ENCODE measurements at places on chromosomes 16 and 17.
A peak's percentile ranks its signal among the peaks of the same experiment; 100 is the strongest.

DNA sequence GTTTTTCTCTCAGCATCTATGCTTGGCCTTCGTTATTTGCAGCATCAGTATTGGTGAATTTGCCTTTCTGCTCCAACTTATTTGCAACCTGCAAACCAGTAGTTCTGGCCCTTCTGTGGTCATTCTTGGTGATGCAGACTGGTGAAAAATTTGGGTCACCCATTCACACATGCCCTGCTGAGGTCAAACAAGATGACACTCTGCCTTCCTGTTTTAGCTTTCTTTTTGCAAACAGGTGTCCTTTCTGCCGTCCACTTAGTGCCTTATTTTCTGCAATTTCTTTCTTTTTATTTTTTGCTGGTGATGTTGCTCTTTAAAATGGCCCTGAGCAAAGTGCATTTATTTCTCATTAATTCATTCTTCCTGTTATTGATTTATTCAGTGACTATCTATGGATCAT is 31.3 kb downstream of the PLCG2 start:
- DNase-seq: no peak

DNA sequence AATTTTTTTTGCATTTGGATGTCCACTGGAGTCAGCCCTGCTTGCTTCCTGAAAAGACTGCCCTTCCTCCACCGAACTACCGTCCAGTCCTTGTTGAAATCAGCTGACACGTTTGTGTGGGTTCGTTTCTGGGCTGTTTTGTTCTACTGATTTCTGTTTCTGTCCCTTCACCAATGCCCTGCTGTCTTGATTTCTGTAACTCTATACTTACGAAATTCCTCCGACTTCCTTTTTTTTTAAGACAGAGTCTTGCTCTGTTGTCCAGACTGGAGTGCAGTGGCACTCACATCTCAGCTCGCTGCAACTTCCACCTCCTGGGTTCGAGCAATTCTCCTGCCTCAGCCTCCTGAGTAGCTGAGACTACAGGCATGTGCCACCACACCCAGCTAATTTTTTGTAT is 8.4 kb upstream of the GAA start:
- DNase-seq: no peak

DNA sequence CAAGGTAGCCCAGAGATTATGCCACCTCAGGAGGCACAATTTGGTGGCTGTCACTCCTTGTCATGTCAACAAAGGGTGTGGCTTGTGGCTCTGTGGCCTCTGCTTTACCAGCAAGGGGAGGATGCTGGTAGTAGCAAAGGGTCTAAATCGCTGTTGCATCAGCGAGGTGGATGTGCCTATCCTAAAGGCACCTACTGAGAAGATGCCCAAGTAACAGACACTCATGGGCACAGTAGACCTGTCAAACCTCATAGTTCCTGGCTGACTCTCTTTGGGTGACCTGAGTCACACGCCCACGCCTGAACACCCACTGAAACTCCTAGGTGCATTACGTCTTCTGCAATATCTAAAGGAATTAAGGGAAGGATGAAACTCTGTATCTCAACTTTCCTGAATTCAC is 139.5 kb downstream of the PRKCB start:
- no peak for DNase-seq

DNA sequence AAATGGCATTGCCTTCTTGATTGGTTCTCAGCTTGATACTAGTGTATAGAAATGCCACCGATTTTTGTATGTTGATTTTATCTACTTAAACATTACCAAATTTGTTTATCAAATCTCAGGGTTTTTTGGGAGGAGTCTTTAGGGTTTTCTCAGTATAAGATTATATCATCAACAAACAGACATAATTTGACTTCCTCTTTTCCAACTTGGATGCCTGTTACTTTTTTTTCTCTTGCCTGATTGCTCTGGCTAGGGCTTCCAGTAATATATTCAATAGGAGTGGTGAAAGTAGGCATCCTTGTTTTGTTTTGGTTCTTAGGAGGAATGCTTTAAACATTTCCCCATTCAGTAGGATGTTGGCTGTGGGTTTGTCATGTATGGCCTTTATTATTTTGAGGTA is 29.1 kb downstream of the EFCAB13 start:
- DNase-seq: no peak

GRCh38 chr16:11349599-11350276 is 4.5 kb downstream of the RMI2 start:
- DNase-seq: no peak

- DNase-seq: peak; percentile 93
These were observed 93.4 kb upstream of the TNRC6A start for GRCh38 chr16:24635900-24636610.

DNA sequence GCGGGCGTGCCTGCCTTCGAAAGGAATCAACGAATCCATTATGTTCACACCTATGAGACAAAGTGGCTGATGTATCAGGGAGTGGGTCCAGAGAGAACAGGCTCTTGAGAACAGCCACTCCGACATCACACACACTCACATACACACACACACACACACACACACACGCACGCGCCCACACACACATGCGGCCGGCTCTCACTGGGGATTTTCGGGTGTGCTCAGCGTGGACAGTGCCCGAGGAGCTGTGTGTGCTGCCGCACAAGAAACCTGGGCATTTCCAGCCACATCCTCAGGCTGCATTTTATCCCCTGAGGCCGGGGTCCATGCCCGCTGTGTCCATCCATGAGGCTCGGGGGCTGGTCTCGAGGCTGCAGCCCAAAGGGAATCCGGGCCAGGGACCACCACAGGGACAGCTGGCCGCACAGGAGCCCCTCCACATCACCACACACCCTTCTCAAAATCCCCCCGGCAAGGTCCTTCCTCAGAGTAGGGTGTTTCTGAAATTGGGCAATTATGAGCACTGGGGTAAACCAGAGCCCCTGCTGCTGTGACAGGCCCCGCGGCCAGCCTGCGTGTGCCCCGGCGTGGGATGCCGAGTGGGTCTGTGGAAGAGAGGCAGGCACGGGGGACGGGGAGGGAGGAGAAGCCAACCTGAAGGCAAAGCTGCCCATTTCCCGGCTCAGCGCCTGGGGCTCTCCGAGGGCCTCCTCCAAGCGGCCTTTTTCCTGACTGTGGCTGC is 24.8 kb downstream of the MRM3 start:
- DNase-seq: no peak

GRCh38 chr16:54173490-54173889 is 113.1 kb downstream of the IRX3 start:
- DNase-seq: no peak

- no peak for DNase-seq
These were observed 19.4 kb downstream of the CDYL2 start for GRCh38 chr16:80784951-80785350.

- no peak for DNase-seq
These were observed 84.9 kb downstream of the RTN4RL1 start for GRCh38 chr17:1939981-1940809.

DNA sequence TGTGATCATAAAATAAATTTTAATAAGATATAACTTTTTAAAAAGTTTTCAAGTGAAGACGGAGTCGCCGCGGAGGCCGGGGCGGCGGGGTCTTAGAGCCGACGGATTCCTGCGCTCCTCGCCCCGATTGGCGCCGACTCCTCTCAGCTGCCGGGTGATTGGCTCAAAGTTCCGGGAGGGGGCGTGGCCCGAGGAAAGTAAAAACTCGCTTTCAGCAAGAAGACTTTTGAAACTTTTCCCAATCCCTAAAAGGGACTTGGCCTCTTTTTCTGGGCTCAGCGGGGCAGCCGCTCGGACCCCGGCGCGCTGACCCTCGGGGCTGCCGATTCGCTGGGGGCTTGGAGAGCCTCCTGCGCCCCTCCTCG is at the start of gene FOXC2:
Gene FOXC2 (plus strand): TSS at position 229 of the 365 bp plus-strand sequence. CDS start 507 bp downstream, outside the sequence.
- DNase-seq: peak; percentile 94

GRCh38 chr17:39283896-39284295 is 58.2 kb upstream of the STAC2 start:
- DNase-seq: peak; percentile 17

DNA sequence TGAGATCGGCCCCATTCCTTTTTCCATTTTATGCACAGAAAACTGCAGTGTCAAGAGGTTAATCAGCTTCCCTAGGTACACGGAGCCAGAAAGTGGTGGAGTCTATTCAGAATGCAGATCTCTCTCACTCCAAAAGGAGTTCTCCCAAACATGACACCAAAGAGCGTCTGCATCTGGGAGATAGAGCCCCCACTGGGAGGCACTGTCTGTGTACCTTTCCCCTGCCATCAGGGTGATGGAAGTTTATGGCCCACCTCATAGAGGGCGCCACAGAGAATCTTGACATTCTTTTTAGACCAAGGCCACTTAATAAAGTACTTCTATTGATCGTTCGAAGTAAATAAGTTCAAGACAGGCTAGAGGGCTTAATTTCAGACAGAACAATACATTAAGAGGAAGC is 493.7 kb upstream of the ERCC4 start:
- no peak for DNase-seq

GRCh38 chr16:76157629-76158028 is 119.6 kb upstream of the CNTNAP4 start:
- DNase-seq: no peak

DNA sequence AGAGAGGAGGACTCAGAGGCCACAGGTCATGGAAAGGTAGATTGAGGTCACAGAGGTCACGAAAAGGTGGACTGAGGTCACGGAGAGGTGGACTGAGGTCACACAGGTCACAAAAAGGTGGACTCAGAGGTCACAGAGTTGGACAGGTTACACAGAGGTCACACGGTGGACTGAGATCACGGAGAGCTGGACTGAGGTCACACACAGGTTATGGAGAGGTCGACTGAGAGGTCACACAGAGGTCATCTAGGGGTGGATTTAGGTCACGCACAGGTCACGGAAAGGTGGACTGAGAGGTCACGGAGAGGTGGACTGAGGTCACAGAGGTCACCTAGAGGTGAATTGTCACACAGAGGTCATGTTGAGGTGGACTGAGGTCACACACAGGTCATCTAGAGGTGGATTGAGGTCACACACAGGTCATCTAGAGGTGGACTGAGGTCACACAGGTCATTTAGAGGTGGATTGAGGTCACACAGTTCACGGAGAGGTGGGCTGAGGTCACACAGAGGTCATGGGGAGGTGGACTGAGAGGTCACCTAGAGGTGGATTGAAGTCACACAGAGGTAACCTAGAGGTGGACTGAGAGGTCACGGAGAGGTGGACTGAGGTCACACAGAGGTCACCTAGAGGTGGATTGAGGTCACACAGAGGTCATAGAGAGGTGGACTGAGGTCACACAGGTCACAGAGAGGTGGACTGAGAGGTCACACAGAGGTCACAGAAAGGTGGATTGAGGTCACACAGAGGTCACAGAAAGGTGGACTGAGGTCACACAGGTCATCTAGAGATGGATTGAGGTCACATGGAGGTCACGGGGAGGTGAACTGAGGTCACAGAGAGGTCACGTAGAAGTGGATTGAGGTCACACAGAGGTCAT is 26.7 kb upstream of the JPT2 start:
- DNase-seq: peak; percentile 6

- DNase-seq: no peak
These were observed 21.4 kb downstream of the KIAA0513 start for GRCh38 chr16:85048921-85049562.

DNA sequence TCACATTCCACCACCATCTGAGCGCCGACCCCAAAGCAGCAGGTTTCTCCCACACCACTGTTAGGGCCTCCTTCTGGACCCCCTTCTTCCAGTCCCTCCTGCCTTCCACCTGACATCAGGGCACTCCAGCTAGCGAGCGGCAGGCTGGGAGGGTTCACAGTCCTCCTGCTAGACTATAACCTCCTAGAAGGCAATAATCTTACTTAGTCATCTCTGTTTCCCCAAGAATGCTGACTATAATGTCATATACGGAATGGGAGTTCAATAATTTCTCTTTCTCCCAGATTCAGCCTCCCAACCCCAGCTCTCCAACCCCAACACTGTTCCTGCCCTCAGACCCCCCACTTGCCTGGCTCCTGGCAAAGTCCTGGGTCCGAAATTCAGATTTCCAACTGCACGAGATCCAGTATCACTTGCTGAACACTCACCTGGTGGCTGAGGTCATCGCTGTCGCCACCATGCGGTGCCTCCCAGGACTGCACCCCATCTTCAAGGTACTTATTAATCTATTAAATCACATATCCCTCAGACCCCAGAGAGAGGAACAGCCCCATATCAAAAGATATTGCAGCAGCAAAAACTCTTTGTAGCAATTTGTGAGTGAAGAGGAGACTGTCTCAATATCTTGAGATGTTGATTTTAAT is 5.6 kb downstream of the ALOX12 start:
- DNase-seq: no peak

DNA sequence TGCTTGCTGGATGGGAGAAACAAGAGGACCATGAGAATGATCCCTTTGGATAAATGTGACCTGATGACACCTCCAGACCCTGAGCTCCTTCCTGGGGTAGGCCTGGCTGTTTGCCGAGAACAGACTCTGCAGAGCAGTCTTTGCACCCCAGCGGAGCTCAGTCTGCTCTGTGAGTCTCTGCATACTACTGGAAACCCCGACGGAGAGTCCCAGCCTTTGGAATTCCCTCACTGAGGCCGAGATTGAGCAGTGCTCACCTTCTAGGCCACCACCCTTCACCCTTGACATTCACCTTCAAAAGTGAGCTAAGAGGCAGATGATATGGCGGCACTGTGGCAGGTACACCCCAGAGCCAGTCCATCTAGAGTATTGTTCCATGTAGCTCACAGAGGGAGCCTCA is 172.2 kb upstream of the CDH13 start:
- no peak for DNase-seq

DNA sequence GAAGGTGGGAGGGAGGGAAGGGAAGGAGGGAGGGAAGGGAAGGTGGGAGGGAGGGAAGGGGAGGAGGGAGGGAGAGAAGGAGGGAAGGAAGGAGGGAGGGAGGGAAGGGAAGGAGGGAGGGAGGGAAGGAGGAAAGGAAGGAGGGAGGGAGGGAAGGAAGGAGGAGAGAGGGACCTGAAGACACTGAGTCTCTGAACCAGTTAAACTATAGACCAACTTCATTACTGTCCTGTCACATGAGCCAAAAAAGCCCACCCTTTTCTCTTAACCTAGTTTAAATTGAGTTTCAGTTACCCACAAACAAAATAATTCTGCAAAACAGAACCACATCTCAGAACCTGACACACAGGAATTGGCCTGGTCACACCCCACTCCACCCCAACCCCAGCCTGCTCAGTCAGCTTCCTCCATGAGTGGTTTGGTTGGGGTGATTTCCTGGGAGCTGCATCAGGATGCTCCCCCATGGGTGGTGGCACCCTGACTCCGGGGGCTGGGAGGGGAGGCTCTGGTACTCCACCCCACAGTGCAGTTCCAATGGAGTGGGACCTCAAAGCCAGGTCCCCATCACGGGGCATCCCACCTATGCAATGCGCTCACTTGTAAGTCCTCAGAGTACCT is 4.7 kb upstream of the PRR29 start:
- DNase-seq: no peak

DNA sequence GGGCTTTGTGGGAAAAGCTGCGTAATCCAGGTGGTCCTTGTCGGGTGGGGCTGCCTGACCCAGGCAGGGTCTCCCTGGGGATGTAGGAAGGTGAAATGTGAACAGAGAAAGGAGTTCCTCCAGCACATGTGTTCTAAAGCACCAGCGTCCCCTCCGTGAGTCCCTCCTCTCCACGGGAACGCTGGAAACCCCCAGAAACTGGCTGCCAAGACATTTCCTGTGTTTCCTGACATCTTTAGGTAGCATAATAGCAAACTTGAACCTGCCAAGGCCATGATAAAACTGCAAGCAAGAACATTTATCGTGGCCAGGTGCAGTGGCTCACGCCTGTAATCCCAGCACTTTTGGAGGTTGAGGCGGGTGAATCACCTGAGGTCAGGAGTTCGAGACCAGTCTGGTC is 12.6 kb upstream of the PYDC1 start:
- DNase-seq: no peak
